ENCODE measurements at places on chromosomes 5 and 9.
A peak's percentile ranks its signal among the peaks of the same experiment; 100 is the strongest.

DNA sequence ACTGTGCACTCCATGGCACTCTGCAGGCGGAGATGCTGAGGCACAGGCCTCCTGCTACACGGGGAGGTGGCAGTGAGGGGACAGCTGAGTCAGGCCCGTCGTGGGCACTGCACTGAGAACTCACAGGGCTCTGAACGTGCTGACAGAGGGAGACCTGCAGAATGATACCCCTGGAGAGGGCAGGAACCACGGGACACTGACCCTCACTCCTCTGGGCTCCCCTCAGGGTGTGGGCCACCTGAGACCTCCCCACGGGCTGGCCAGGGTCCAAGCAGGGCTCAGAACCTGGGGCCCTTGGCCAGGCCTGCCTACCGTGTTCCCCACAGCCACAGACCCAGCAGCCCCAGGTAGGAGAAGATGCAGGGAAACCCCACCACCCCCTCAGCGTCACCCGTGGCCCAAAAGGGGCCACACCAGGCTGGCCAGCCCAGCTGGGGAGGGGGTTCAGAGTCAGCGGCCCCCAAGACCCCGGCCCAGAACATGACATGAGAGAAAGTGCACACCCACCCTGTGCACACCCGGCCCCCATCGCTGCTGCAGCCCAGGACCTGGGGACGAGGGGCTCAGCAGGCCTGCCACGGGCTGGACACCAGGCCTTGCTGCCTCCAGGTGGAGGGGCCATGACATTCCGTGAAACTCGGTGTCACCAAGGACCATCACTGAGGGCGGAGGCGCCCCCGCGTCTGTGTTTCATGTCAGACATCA is 30.9 kb downstream of the GLT6D1 start:
- peak; percentile 34 for DNase-seq

DNA sequence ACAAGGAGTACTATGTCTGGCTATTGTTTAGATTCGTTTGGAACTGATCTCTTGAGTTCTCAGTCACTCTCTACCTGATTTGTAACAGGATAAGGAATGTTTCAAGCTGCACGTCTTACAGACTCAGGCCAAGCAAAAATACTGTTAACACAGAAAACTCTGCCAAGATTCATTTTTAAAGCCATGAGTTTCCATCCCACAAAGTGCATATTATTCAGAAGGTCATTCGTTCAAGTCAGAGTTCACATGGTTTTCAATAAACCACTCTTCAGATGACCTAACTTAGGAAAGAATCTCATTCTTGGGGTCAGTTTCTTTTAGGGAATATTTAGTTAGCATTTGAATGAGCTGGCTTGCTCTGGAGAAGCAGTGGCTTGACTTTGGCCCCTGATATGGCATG is 49.3 kb downstream of the F2R start:
- DNase-seq = no peak

GRCh38 chr5:124285071-124285470 is 461.4 kb downstream of the ZNF608 start:
- DNase-seq = no peak

- DNase-seq = no peak
These were observed 106.5 kb upstream of the RAD23B start for GRCh38 chr9:107176436-107177151.

- no peak for DNase-seq
These were observed 1.2 kb downstream of the SURF4 start for GRCh38 chr9:133374612-133375115.

DNA sequence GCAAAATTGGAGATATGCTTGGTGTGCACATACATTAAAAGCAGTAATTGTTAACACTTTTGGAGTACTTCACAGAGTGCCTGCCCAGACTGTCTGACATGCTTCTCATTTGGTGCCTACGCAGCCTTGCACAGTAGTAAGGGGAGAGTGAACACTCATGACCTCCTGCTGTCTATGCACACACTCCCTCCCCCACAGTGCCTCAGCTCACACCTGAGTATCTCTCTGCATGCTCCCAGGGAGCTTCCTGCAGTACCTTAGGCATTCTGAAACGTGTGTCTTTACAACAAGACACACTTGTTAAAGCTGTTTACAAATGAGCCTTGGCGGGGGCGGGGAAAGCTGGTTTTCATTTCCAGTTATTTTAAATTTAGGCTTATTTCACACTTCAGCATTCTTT is 18.0 kb downstream of the MAP3K1 start:
- DNase-seq = no peak

- DNase-seq = no peak
These were observed 1.3 kb downstream of the TERT start for GRCh38 chr5:1293416-1294205.

- no peak for DNase-seq
These were observed 7.9 kb upstream of the FIBCD1 start for GRCh38 chr9:130946766-130947617.

- DNase-seq = no peak
These were observed 39.7 kb upstream of the BASP1 start for GRCh38 chr5:17177501-17178372.

DNA sequence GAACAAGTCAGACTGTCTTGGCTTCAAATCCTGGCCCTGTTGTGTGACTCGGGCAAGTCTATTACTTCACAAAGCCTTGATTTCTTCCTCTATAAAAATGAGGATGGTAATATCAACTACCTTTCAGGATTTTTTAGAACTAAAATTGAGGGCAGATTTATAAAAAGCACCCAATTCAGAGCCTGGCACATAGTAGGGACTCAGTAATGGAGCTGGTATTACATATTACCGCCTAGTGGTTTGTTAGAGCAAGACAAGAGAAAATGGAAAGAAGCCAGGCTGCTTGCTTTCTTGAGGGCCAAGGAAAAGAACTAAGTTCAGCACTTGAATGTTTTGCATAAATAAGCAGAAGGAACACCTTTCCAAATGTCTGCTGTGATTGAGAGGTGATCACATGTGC is 19.4 kb downstream of the ZNF346 start:
- no peak for DNase-seq
